ENCODE measurements at places on chromosomes 5 and 9. TPM values are rescaled to one million over a fixed set of nuclear protein-coding genes. Genes with fewer than 3 reads are reported as not detected.

Gene LIFR
- 49.4 TPM for total RNA-seq

Gene PCAT7
- not detected for total RNA-seq

Gene CRHBP
- total RNA-seq, result 2.1 TPM

Gene TAS2R1
- not detected for total RNA-seq

Gene ALDH1A1
- 290 TPM for total RNA-seq

Gene ZNF354C
- 7.7 TPM for total RNA-seq

Gene PTGES
- total RNA-seq, result 108 TPM

Gene ZBTB34
- total RNA-seq, result 5.4 TPM

Gene EGFL7
- 15.6 TPM for total RNA-seq

Gene KLHL3
- 3.1 TPM for total RNA-seq

Gene KIF4B
- under 0.01 TPM for total RNA-seq

Gene NFIB
- total RNA-seq, result 9.7 TPM

Gene NXNL2
- total RNA-seq, result 1.0 TPM

Gene LRRC14B
- total RNA-seq, result not detected

Gene TEX48
- not detected for total RNA-seq

Gene ADGRD2
- not detected for total RNA-seq

Gene NFIL3
- 30.9 TPM for total RNA-seq

Gene OR1L8
- not detected for total RNA-seq

Gene NUTM2G
- total RNA-seq, result not detected

Gene PTGER4
- total RNA-seq, result 3.4 TPM

Gene CCNG1
- 457 TPM for total RNA-seq

Gene PCDHAC2
- total RNA-seq, result 0.14 TPM

Gene ERP44
- total RNA-seq, result 11.1 TPM

Gene PHF24
- under 0.01 TPM for total RNA-seq

Gene BAAT
- total RNA-seq, result not detected

Gene ZBED3
- total RNA-seq, result 0.28 TPM

Gene DIPK1B
- 1.00 TPM for total RNA-seq

Gene DBH
- total RNA-seq, result not detected

Gene HRCT1
- 0.14 TPM for total RNA-seq

Gene ZNF483
- 2.2 TPM for total RNA-seq

Gene ENTPD8
- total RNA-seq, result not detected

Gene STKLD1
- 0.55 TPM for total RNA-seq

Gene OGN
- total RNA-seq, result 0.57 TPM

Gene C5orf58
- not detected for total RNA-seq

Measured in smooth muscle cell of bladder (primary cell).